Inflammatory macrophage treated with lipopolysaccharide for 1 hour (primary cell): ENCODE measurements at places on chromosomes 1 and 21.

DNA sequence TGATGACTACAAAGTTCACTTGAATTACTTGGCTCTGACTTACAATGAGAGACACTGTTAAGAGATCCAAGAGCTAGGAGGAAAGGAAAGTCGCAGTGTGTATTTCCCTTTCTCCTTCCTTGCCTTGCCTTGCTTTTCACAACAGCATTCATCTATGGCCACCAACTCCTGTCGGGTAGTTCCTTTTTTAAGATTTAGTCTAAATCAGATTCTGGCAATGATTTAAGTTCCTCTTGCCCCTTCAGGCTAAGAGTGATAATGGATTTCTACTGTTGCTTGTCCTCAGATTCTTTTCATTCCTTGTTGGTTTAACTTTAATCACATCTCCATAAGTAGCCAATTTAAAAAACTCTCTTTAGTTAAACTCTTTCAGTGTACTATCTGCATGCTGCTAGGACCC is 91.9 kb downstream of the GTF2B start:
- DNase-seq = peak; percentile 26

GRCh38 chr1:42682739-42683531 is 717 bp downstream of the YBX1 start:
- peak; percentile 88 for DNase-seq

DNA sequence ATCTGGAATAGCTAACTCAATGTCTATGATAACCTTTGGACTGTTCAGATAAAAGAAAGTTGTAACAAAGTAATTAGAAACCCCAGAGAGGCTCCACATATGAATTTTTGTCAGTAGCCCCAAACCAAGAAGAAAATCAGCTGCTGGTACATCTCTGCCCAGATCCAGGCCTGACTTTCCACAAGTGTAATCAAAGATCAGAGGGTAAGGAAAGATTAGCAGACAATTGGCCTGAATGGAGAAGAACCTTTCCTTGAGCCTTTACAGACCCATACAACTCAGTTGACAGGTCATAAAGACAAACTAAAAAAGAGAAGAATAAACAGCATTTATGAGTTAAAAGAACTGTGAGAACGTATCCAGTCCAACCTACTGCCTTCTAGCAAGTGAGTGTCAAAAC is 366.7 kb upstream of the PKN2 start:
- DNase-seq = no peak

DNA sequence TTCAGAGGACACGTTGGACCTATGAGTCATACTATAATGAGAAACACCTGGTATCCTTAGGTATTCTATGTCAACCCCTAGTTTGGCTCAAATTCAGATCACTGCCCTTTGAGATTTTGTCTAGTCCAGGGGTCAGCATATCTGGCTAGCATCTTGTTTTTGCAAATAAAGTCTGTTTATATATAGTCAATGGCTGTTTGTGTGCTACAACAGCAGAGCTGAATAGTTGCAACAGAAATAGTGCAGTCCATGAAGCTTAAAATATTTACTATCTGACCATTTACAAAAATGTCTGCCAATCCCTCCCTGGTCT is 48.5 kb upstream of the EDEM3 start:
- no peak for DNase-seq

DNA sequence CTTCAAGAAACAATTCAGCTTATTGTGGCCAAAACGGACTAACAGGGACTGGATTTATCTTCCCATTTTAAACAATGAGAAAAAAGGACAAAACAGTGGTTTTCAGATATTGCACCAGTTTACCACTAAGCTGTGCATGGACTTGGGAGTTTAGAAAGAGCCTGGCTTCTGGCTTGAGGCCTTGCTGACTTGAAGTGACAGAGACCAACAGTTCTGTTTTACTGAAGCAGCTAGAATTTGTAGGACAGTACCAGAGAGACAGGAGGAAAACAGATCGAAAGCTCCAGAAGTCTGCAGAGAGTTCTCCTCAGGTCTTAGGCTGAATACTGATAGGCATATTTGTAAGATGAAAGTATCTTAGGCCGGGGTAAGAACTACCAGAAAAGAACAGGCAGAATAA is 20.5 kb downstream of the FCRL4 start:
- DNase-seq = no peak

DNA sequence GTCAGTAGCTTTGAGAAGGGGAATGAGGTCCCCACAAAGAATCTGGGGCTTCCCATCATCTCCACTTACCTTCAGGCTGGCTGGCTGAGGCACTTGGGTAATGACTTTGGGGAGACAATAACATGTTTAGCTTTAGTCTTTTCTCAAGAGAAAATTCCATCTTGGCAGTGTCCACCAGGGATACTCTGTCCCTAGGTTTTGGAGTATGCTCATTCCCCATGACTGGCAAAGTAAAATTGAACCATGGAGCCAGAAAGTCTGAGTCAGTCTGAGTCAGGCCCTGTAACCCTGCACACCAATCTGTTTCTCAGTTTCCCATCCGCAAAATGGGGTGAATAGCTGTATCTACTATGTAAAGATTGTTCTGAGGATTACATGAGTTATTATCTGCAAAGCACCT is 28.2 kb downstream of the RUNX1 start:
- DNase-seq = no peak

DNA sequence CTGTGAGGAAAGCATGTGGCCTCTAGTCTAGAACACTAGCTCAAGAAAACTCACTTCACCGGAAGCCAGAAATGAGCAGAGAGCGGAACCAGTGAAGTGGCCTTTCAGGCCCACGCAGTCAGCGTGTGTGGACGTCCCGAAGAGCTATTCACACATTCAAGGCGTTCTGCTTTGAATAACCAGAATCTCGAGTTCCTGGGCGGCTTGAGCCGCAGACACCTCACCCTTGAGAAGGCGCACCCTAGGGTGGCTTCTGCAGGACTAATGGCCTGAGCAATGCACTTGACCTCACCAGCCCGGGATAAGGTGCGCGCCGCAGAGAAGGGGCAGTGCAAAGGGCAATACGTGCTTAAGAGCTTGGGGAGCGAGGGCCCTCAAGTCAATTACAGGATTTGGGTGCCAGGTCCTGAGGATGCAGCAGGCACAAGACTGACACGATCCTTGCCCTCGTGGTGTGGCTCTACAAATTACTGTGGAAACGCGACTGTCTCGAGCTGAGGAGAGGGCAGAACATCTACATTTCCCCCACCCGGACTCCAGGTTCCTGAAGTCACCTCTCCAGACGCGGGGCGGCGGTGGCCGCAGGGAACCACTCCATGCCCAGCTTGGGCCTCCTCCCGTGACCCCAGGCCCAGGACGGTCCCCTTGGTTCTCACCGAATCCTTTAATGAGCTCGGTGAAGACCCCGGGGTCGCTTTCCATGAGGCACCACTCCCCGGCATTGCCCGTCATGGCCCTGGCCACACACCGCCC is 455 bp downstream of the UCHL5 start:
- DNase-seq = peak; percentile 77

DNA sequence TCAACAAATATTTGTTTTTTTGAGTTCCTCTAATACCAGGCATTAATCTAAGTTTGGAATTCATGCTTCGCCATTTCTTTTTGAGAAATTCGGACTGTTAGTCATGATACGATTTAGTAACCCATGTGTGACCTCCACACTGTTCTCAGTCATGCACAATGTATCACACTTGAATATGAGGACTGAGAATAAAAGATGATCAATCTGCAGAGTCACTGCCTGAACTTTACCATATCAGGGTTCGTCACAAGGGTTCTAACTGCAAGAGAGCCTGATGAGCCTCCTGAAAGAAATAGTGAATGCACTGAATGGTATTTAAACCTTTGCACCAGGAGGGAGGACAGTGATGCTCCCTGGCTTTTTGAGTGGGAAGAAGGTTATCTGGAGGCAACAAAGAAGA is 10.9 kb upstream of the FASLG start:
- DNase-seq = no peak

DNA sequence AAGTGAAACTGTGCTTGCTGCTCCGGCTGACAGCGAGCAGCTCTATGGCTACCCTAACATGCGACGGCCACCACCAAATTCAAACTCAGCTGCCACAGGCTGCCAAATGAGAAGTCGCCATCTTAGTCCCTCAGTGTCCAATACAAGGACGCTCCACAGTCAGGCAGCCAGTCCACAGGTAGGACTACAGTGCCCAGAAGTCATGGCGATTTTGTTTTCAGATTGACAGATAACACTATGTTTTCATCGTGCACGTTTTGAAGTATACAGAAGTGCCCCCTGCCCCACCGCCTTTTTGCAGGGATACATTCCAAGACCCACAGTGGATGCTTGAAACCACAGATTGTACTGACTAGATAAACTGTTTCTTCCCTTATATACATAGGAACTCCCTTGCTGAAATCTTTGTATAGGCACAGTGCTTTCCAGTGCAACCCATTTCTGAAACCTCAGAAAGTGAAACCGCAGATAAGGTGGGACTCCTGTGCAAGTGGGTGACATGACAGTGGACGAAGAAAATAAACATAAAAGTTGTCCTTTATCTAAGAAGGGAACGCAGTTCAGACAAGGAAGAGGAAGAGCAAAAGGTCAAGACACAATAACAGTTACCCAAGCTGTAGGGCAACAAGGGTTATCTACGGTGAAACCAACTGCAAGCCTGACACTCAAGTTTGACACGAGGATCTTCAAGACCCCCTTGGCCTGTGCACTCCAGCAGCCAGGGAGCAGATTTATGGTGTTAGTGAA is 52.2 kb downstream of the STX6 start:
- no peak for DNase-seq

DNA sequence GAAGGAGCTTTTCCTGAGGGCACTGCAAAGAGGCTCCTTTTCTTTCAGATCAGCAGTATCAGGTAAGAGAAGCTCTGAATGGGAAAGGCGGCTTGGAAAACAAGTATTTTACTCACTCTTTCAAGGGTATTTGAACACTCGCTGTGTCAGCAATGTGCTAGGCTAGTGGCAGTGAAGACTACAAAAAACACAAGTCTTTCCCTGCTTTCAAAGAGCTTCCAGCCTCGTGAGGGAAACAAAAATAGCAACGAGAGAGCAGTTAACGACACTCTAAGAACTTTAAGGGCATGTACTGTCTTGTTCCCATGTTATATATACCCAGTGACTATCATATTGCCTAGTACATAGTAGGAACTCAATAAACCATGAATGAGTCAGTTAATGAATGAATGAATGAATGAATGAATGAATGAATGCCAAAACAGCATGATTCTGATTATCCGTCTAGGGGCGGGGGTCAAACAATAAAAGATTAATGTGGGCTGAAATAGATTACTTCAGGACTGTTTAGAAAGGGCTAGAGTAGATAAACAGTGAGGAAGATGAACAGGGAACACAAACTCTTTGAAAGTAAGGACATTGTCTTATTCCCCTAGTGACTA is 14.2 kb upstream of the MCOLN3 start:
- no peak for DNase-seq

GRCh38 chr1:192959657-192960186 is 99.4 kb downstream of the UCHL5 start:
- no peak for DNase-seq

GRCh38 chr1:220529521-220530020 is 1.6 kb downstream of the MARK1 start:
- no peak for DNase-seq

DNA sequence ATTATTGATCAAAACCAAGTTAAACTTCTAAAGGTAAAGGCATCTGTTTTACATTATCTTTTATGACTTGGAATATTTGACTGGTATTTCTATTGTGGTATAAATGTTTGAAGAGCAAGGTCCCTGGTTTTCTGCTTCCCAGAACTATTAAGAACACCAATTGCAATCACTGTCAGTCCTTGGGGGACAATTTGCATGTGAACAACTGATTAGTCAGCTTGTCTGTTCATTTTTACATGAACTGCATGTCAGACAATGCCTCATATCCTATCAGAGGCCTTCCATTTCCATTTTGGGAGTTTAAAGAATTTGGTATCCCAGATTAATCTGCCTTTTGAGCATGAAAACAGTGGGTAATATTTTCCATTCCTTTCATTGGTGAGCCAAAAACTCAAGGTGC is 654.9 kb upstream of the USP24 start:
- DNase-seq = no peak

GRCh38 chr1:109365642-109366204 is 32.0 kb downstream of the SORT1 start:
- DNase-seq = no peak

DNA sequence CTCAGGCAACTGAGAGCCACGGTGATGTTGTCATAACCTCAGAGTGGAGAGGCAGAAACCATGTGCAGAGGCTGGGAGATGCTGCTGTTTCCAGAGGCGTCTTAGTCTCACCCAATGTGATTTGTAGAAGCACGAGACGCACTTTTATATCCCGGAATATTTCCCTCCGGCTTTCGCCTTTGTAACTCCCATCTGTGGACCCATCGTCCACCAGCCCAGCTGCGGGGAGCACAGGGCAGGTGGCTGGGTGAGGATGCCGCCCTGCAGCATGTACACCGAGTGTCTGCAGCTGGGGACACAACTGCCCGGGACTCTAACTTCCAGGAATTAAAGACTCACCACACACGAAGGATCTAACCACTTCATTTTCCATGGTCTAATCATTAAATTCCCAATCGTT is 43.5 kb downstream of the UBASH3A start:
- DNase-seq = no peak

GRCh38 chr21:26572076-26572701 is 897 bp downstream of the CYYR1 start:
- no peak for DNase-seq

DNA sequence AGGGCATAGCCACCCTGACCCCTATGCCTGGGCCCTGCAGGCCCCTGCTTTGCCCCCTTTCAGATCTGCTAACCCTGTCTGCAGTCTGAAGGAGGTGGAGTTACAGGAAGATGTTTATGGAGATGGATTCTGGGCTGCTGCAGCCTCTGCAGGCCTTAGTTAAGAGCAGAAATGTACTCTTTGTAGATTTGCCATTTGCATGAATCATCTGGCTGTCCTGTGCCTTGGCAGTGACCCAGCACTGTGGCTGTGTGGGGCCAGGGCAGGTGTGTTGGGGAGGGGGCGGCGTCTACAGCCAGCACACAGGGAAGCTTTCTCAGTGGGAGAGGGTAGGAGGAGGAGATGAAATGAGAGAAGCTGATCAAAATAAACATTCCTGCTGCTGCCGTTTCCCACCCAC is 867.3 kb downstream of the PLA2G4A start:
- DNase-seq = no peak

- DNase-seq = no peak
These were observed 4.7 kb downstream of the CAP1 start for GRCh38 chr1:40045182-40045581.

GRCh38 chr1:108704496-108704895 is 8.2 kb upstream of the FNDC7 start:
- no peak for DNase-seq

GRCh38 chr21:38241029-38241740 is 15.6 kb upstream of the KCNJ15 start:
- no peak for DNase-seq

- no peak for DNase-seq
These were observed 172.9 kb upstream of the HOOK1 start for GRCh38 chr1:59641836-59642235.
